Stimulated activated CD8-positive, alpha-beta memory T cell treated with anti-CD3 and anti-CD28 coated beads, Interleukin-15, amount 100 ng/mL, for 48 hours (primary cell): ENCODE measurements at places on chromosomes 7 and 10.

DNA sequence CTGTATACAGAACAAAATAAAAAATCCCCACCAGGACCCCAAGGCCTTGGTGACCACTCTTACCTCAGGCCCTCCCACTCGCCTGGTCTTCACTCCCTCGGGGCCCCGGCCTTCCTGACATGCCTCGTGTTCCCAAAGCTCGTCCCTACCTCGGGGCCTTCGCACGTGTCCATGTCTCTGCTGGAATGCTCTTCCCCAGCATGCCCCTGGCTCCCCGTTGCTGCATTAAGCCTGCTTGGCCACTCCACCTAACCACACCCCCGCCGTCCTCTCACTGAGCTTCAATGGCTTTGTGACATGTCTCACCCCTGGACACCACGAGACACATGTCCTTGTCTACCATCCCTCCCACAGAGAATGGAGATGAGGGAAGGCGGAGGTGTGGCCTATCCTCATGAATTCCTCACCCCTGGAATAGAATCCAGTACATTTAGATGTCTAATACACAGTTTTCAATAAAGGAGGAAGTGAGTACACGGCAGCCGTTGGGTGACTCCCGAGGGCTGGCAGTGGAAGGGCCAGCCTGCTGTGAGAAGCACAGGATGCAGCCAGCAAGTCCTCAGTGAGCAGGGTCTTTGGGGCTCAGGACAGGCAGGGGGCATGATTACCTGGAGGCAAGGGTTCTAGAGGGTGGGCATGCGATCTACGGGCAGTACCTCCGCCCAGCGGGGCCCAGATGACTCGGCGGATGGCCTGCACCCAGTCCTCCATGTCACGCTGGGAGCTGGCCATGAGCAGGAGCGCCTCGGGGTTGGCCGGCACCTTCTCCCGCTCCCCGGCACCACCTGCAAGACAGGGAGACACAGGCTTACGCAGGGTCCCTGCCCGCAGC lies 125.7 kb downstream of the ARHGAP22 start:
- no peak for DNase-seq

DNA sequence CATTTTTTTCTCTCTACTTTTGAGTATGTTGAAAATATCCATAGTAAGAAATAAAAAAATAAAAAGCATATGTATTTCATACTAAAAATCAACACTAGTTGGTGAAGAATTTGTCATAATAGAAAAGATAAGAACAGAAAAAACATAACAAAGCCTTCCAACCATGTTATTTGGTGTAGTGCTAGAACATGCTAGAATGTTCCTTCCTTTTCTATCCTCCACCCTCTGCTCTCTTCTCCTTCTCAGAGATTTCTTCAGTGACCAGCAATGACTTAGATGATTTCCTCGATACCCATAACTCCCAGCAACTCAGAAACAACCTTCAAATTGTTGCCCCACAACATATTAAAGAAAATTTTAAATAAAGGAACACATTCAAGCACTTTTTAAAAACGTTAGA lies 2.6 kb downstream of the ZC3HAV1 start:
- no peak for DNase-seq

GRCh38 chr7:116582806-116583444 lies 58.1 kb downstream of the CAV1 start:
- no peak for DNase-seq

GRCh38 chr10:75531571-75532031 lies 100.2 kb downstream of the LRMDA start:
- no peak for DNase-seq

- no peak for DNase-seq
Observed at GRCh38 chr7:158428837-158429753, 158.5 kb downstream of the PTPRN2 start.

GRCh38 chr10:26269754-26270153 lies 53.2 kb downstream of the GAD2 start:
- no peak for DNase-seq

DNA sequence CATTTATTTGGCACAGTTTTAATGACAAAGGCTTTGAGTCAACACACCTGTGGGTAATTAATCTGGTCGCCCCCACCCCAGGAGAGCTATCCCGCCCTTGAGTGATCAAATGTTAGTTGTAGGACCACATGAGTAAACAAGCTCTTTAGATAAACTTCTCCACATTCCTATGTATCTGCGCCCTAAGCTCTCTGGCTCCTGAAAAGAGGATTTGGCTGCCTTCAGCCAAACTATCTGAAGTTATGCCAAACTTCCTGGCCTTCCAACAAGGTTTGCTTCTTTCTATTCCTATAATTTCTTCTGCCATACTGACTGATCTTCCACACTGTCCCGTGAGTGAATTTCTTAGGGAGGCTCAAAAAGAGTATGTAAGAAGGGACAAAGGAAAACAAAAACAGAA lies 134.2 kb downstream of the RALA start:
- DNase-seq: no peak

GRCh38 chr7:30065746-30066145 lies 37.5 kb downstream of the PLEKHA8 start:
- DNase-seq: no peak

DNA sequence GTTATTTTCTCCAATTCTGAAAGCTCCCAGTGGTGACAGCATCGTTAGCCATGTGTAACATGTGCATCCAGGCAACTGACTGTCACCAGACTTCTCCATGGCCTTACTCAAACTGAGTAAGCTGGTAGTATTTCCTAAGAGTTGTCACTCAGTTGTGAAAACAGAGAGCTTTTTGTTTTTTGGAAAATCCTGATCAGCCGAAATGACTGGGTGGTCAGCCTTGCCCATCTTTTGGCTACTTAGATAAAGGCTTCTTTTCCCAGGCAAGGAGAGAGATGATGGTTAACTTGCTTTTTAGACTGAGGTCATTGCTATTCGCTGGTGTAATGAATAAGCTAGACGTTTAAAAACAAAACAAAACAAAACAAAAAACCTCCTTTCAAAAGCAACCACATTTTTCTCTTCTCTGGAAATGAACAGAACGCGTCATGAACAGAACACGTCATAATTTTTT lies 159.5 kb upstream of the KLF14 start:
- no peak for DNase-seq

GRCh38 chr10:31343551-31343950 lies 24.5 kb downstream of the ZEB1 start:
- DNase-seq: no peak

DNA sequence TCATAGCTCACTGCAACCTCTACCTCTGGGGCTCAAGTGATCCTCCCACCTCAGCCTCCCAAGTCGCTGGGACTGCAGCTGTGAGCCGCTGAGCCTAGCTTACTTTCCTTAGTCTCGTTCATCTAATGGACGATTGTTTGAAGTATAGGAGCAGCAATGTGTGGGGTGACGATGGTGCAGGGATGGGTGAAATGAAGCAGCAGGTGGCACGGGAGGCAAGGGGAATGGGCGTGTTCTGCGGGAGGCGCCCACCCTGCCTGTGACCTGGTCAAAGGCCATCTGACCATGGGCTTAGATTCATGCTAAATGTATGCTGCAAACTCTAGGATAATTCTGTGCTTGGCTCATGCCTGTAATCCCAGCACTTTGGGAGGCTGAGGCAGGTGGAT lies 210.7 kb downstream of the MAD1L1 start:
- no peak for DNase-seq

- no peak for DNase-seq
Observed at GRCh38 chr7:159306012-159306411, 161.3 kb upstream of the VIPR2 start.

- DNase-seq: no peak
Observed at GRCh38 chr10:50347394-50347802, 96.1 kb upstream of the ASAH2 start.

GRCh38 chr7:90945104-90945787 lies 319.0 kb upstream of the FZD1 start:
- no peak for DNase-seq

DNA sequence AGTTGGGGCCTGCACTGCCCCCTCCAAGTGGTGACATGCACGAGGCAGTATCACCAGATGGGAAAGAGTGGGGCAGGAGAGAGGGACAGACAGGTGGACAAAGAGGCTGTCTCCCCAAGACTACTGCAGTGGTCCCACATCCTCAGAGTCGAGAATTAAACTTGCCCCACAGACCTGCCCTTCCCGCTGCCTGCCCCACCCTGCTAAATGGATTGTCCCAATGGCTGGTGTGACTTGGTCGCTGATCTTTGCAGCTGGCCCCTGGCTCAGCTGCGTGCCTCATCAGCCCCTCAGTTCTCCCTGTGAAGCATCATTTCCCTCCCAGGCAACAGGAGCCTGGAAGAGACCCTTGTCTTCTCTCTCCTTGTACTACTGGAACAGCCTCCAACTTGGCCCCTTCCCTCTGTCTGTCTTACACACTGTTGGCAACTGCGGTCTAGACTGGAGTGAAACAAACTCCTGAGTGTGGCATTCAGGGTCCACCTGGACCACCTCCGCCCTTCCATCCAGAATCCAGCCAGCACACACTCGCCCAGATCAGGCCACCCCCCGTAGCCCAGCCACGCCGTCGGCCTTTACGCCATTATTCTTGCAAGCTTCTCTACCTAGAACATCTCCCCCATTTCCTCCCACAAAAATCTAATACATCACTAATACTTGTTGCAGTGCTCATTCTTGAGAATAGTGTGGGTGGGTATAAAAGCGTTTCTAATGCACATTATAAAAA lies 275.1 kb downstream of the CELF2 start:
- no peak for DNase-seq

DNA sequence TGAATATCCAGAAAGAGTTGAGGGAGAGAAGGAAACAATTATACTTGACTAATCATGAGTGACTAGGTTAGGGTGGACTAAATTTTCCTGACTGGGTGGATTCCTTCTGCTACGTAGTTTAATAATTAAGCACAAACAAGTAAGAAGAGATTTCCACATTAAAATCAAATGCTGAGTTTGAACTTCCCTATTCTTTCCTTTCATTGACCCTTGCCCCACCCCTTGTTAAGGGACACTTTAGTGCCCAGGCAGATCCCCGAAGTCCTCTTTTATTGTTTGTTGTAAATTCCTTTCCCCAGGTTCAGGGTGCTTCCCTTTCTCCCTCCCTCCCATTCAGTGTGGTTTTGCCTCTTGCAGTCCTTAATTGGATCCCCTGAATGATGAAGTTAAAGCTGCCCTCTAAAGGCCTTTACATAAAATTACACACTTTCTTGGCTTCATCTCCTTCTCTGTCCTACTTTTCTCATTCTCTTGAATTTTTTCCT lies 8.8 kb upstream of the SPAM1 start:
- DNase-seq: no peak

GRCh38 chr10:4353059-4353655 lies 472.9 kb upstream of the AKR1E2 start:
- no peak for DNase-seq

GRCh38 chr7:20438694-20439376 lies 108.1 kb downstream of the ITGB8 start:
- DNase-seq: no peak

- no peak for DNase-seq
Observed at GRCh38 chr10:101273330-101273729, 44.1 kb upstream of the LBX1 start.

DNA sequence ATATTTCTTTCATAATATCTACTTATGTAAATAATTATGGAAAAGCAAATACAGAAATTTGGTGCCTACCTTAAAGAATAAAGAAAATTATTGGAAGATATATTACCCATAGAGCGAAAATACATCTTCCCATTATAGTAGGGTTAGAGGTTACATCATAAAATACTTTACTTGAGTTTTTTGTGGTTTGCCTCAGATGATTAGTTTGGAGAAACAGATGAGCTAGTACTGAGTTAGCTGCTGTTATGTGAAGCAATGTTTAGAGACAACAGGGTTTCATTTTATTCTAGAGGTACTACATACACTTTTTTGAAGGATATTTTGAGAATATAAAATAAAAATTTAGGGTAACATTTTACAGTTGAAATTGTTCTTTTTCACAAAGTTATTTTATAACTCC lies 2.9 kb upstream of the MLLT10 start:
- DNase-seq: no peak

- no peak for DNase-seq
Observed at GRCh38 chr10:61406736-61407135, 46.4 kb downstream of the TMEM26 start.

DNA sequence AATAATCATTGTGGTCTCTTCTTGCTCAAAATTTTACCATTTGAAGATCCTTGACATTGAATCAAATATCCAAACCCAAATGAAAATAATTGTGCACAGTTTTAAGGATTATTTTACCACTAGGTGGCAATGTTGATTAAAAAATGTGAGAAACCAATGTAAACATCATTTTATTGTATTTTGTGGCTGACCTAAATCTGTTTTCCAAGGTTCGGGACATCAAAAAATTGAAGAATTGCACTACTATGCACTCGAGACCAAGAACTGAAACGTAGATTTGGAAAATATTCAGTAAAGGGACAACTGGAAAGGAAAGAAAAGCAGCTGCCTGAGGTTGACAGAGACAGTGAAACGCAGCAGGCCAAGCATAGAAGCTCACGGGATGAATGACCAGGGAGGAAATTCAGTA lies 259.3 kb downstream of the SNX13 start:
- no peak for DNase-seq

DNA sequence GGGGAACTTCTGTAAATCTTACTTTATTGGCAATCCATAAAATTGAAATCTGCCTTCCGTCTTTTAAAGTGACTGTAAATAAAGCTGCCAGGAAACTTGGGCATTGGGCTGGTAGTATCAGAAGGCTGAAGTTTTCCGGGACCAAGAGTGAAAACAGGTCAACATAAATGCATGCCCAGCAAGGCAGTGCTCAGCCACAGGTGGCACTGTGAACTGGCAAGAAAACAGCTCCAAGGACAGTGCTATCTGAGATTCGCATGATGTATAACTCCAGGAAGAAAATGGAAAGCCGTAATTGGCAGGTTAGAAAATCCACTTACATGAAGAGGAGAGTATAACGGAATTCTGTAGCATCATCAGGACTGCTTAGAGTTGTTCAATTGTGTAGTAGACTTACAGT lies 1.9 kb upstream of the INSYN2A start:
- DNase-seq: no peak

DNA sequence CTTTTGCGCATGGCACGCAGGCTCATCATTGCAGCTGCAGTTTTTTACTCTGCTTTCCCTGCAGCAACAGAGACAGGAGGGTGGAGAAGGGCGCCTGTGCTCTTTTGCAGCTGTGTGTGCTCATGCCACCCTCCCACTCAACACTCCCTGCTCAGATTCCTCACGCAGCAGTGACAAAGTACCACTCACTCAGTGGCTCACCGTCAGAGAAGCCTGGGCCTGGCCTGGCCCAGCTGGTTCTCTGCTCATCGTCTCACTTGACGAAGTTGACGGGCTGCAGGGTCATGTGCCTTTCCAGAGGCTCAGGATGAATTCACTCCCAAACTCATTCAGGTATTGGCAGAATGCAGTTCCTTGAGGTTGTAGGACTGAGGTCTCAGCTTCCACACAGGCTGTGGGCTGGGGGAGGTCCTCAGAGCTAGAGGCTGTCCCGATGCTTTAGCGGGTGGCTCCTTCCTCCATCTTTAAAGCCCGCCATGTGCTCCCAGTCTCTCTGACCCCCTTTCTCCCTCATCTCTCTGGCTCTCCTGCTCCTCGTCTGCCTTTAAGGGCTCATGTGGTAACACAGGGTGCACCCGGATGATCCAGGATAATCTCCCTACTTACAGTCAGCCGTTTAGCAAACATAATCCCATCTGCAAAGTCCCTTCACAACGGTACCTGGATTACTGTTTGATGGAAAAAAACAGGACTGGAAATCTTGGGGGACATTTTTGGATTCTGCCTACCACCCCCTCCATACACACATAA lies 25.8 kb downstream of the PTPRE start:
- no peak for DNase-seq
